ENCODE measurements at places on chromosomes 2 and 18.

DNA sequence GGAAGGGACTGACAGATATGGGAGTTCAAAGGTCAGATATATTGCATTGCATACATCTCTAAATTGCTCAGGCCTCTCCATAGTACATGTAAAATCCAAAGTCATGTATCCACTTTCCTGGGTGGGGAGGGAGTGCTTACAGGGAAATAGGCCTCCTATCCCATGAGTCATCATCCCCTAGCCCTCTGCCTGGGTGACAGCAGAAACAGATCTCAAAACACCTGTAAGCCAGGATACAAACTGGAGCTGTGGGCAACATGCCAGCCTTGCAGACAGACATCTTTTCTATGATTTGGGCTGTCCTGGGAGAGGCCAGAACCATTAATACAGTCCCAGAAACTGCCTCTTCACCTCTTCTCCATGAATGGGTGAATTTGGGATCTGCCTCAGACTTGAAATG lies 4.8 kb downstream of the ALK start:
- DNase-seq: no peak

DNA sequence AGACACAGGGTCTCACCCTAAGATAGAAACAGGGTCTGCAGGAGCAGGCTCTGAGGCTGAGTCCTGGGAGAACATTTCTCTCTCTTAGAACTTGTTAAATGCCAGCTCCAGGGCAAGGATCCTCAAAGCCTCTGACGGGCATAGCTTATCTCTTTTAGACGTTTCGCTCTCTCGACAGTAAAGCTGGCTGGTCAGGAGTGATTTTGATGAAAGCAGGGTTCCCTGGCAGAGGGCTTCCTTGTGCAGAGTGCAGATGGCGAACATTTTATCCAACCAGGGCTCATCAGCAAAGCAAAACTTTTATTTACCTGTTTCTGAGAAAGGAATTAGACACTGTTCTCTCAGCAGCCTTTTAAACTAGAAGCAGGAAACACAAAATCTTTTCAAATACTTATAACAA lies 350.8 kb downstream of the ALK start:
- no peak for DNase-seq

DNA sequence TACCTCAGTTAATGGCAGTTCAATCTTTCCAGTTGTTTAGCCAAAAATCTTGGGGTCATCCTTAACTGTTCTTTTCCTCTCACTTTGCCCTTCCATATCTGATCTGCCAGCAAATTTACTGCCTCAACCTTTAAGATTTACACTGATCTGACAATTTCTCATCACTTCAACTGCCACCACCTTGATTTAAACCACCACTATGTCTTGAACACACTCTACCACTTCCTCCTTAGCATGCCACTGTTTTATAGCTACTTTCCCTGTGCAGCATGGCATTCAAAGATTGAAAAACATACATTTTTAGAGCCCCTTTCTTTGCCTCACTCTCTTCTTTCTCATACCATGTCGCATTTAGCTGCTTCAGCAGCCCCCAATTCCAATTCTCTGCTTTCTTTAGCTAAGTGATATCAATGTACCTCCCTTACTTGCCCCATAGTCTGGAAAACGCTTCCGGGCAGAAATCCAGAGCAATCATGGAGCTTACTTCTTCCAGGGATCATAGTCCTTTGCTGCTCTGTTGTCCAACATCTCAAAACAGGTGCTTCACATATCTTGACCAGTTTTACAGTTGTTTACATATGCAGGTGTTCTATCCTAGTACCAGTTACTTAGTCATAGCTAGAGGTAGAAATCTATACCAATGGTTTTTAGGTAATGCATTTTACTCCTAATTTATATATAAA lies 10.9 kb downstream of the PGAP1 start:
- DNase-seq: no peak

GRCh38 chr2:184363213-184363612 lies 235.1 kb upstream of the ZNF804A start:
- no peak for DNase-seq

DNA sequence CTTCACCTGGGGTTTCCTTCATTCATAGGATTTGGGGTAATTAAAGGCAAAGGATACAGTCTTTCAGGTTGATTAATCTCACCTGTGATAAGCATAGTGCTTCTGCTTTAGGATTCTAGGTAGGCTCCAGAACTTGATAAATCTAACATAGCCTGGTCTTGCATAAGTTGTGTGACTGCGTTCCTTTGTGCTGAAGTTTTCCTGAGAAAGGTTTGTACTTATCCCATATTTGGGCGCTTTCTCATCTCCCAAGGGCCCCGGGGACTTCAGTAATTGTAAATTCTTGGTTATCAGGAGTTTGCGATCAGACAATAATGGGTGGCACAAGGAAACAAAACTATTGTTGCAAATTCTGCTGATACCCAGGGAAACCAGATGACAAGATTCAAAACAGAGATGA lies 53.1 kb downstream of the MTCL1 start:
- no peak for DNase-seq

All from activated CD8-positive, alpha-beta memory T cell treated with anti-CD3 and anti-CD28 coated beads for 24 hours (primary cell).